Heart left ventricle (tissue), 16 donors: ENCODE measurements at places on chromosomes 3 and 15.

DNA sequence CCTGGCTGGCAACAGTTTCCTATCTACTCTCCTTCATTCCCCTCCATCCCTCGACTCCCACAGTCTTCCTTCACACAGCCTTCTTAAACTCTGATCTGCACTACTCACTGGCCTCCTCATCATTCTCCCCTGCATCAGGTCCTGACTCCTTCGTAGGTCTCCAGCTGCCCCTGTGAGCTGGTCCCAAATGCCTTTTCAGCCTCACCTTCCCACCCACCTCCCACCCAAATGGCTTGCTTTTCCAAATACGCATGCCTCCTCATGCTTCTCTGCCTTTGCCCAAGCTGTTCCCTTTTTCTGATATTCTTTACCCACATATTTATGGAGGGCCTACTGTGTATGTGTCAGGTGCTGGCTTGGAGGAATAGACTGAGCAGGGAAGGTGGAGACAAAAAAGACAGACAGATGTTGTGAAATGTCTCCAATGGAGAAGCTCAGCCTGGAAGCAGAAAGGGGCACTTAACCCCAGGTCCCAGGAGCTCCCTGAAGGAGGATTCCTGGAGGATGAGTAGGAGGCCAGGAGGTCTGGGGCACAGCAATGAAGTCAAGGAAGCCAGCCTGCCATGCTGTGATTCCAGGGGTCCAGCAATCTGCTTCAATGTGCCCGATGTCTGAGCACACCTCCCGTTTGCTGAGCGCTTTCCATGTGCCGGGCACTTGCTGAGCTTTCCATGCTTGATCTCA lies 252.2 kb downstream of the SHQ1 start:
- DNase-seq, result no peak

DNA sequence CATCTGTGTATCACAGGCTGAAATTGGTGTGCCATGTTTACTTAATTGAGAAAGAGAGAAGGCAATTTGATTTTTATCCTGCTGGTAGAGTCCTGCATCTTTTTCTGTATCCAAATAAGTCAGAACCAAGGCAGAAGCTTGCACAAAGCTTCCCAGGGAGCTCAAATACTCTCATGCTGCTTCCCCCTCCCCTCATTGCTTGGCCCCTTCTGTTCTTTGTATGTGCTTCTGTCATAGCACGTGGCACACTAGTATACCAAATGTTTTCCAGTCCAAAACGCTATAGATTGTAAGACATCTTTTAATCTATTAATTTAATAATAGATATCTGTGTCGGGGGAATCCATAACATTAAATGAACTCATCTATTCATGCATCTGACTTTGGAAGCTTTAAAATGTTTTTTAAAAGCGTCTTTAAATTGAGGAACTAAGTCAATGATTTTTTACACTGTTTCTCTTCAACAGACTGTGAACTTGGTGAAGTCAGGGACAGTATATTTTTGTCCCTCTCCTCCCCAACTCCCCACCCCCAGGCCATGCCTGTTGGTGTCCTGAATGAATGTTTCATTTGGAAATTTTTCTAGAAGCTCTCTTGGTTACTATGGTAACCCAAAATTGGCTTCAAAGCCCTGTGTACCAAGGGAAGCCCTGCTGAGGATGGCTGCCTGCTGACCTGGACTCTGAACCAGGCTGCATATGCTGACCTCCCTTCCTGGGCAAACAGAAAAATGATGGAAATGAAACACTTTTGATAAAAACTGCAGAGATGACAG lies 26.2 kb upstream of the SLC35G2 start:
- DNase-seq, result no peak

GRCh38 chr3:114377426-114377825 lies 83.6 kb downstream of the TIGIT start:
- no peak for DNase-seq

DNA sequence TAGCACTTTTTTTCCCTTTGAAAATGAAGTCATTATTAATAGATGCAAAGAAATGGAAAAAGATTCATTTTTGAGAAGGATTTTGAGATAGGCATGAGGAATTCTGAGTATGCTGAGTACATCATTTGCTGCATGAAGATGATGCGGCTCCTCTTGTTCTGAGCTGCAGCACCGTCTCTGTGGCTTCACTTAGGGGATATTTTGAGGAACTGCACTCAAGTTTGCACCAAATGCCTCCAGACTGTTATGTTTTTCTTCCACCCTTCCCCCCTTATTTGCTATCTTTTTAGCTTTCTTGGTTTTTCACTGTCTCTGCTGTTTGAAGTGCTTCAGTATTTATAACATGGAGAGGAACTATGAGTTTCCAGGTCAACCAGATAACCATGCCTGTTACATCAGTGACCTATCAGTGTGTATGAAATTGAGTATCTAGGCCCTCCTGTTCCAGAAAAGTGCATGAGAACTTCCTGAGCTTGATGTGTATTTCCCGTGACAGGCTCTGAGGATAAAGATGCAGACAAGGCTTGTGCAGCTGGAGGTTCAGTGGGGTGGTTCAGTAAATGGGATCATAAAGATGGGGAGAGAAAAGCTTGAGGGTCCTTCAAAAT lies 128.7 kb downstream of the PDCD6IP start:
- no peak for DNase-seq

GRCh38 chr3:144273601-144274000 lies 302.0 kb downstream of the DIPK2A start:
- DNase-seq, result no peak

- DNase-seq, result no peak
Measured at GRCh38 chr3:100144255-100144866, 30.1 kb upstream of the FILIP1L start.

DNA sequence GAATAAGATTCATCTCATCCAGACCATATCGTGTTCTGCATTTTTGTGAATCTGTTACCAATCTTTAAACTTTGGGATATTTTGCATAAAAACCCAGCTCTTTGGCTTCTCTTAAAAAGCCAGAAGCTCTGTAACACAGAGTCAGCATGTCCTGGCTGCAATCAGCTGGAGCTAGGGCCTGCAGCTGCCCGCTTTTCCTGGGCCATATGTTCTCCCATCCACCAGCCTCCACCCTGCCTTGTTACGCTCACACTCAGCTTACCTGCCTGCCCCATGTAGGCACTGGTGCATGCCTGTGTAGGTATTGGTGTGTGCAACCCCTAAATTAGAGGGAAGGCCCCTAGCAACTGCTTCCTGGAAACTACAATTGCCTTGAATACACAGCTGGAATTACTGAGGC lies 48.2 kb downstream of the CRYGS start:
- no peak for DNase-seq

DNA sequence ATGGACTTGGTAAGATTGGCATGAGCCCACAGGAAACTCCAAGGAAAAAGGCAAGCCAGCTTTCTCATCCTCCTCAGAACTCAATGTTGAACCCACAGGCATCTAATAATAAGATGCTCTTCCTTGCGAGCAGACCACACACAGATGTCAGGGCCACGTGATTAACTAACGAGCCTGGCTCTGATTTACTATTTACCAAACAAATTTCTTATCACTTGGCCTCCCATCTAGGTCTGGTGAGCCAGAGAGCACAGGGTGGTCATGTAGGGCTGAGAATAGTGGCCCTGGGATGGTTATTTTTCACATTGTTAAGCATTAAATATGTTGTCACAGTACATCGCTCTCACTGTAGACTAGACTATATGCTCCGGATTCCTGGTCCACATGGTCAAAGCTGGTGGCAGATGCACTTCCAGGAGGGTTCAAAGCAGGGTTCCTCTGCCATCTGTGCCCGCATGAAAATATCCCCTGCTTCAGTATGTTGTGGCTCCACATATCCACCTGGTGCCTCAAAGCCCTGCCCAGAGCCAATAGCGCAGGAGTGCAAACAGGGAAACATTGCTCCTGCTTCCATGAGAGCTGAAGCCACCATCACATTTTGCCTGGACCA lies 472.5 kb upstream of the WNT5A start:
- DNase-seq, result no peak

DNA sequence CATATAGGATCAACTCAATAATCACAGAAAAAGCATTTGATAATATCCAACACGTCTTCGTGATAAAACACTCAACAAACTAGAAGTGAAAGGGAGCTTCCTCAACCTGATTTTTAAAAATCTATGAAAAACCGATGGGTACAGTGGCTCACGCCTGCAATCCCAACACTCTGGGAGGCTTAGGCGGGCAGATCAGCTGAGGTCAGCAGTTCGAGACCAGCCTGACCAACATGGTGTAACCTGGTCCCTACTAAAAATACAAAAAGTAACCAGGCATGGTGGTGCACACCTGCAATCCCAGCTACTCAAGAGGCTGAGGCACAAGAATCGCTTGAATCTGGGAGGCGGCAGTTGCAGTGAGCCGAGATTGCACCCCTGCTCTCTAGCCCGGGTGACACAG lies 2.2 kb upstream of the MFGE8 start:
- DNase-seq, result no peak

DNA sequence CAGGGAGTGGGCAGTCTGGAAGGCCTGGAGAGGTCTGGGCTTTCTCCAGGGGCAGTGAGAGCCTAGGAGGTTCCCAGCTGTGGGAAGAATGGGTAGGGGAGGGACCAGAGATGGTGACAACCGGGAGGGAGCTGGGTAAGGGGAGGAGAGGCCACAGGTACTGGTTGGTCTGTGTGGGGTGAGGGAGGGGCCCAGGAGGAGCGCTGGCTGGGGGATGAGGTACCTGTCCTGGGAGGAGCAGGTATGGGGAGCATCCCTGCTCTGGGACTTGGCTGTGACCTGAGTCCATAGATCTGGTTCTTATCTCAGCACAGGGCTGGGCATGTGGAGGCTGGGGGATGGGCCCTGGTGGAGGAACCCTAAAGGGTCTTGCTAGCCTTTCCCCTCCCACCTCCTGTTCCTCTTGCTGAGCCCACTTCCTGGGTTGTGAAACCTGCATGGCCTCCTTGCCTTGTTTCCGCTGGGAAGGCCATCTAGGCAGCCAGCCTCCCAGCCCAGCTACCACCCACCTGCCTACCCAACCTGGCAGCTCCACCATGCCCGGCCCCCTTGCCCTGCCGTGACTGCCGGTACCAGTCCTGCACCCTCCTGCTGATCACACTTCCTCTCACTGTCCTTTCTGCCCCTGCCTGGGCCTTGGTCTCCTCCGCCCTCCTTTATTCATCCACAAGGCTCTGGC lies 11.0 kb downstream of the PRKCD start:
- DNase-seq, result no peak

DNA sequence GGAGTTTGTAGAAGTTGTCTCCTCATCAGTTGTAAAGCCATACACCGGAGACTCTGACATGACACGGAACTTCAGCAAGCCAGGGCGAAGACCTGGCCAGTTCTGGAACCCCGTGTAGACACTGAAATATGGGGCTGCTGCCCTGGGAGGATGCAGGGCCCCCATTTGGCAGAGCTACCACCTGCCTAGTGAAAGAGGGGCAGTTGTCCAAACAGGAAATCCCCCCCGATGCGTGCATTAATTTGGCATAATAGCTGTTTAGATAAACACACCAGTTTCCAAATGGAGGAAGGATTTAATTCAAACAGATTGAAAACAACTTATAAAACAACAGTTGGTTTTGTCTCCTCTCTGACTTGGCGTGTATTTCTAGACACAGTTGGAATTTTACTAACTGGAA lies 357.2 kb downstream of the GABRG3 start:
- no peak for DNase-seq

DNA sequence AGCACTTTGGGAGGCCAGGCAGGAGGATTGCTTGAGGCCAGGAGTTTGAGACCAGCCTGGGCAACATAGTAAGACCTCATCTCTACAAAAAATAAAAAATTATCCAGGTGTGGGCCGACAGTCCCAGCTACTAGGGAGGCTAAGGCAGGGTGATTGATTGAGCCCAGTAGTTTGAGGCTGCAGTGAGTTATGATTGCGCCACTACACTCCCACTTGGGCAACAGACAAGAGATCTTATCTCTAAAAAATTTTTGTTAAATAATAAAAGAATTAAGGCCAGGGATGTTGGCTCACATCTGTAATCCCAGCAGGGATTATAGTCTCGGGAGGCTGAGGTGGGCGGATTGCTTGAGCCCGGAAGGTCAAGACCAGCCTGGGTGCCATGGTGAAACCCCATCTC lies 25.8 kb upstream of the NFKBIZ start:
- no peak for DNase-seq

- DNase-seq, result no peak
Measured at GRCh38 chr3:78822726-78823125, 945.1 kb downstream of the ROBO1 start.

DNA sequence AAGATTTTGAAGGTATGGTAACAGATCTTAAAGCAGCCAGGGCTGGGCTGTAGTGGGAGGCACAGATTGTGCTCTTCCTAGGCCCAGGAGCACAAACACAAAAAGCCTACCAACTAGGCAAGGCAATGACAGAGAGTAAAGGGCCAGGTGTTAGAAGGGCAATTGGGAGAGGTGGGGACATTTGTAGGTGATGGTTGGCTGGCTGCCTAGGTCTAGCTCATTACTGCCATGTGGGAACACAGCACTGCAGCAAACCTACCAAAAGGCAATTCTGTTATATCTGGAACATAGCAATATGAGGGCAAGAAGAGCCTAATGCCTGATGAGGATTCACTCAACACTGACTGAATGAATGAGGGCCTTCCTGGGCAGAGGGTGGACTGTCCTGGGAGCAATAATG lies 30.4 kb downstream of the ARHGEF3 start:
- no peak for DNase-seq

GRCh38 chr3:121855555-121855954 lies 20.5 kb downstream of the EAF2 start:
- no peak for DNase-seq

DNA sequence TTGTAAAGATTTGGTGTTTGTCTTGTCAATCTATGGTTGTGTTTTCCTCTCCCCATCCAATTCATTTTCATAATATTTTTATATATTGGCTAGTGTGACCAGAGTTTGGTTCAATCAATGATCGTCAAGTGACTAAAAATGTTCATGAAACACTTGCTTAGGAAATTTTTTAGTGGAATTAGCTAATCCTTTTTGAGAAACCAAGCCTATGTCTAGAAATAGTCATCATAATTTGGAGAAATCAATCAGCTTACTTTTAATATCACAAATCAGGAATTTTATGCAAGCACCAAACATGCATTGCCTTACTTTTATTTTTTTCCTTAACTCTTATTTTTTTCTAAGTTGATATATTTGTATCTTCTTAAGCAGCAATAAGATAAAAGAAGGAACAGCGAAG lies 403.1 kb upstream of the TBL1XR1 start:
- no peak for DNase-seq

- no peak for DNase-seq
Measured at GRCh38 chr3:61371123-61371522, 119.9 kb upstream of the FHIT start.

- no peak for DNase-seq
Measured at GRCh38 chr3:8520816-8521403, 19.3 kb downstream of the LMCD1 start.

GRCh38 chr3:16151109-16151508 lies 23.4 kb upstream of the GALNT15 start:
- peak; percentile 79 for DNase-seq

DNA sequence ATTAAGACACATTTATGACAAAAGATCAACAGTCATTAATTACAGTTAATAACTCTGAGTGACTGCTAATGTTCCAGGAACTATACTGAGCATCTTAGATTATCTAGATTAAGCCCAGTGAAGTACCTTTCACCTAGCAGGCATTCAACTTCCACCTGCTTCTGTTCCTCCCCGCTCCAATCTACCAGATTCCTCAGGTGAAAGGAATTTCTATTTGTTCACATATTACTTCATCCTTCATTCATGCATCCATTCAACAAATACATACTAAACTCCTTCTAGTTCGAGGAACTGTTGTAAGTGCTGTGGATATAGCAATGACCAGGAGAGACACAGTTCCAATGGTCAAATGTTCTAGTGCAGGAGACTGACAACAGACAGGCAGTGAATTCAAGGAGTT lies 139.3 kb downstream of the FILIP1L start:
- DNase-seq, result no peak

- DNase-seq, result no peak
Measured at GRCh38 chr15:63221346-63221745, 31.9 kb downstream of the RAB8B start.
